ENCODE measurements at places on chromosomes 12 and 14. TPM values are rescaled to one million over a fixed set of nuclear protein-coding genes. Genes with fewer than 3 reads are reported as not detected.

MYF6 gene
- polyA plus RNA-seq: 2.1 TPM

ERP27 gene
- 1.1 TPM for polyA plus RNA-seq

RTL1 gene
- not detected for polyA plus RNA-seq

KRT73 gene
- not detected for polyA plus RNA-seq

TAS2R20 gene
- not detected for polyA plus RNA-seq

MYF5 gene
- not detected for polyA plus RNA-seq

DNA sequence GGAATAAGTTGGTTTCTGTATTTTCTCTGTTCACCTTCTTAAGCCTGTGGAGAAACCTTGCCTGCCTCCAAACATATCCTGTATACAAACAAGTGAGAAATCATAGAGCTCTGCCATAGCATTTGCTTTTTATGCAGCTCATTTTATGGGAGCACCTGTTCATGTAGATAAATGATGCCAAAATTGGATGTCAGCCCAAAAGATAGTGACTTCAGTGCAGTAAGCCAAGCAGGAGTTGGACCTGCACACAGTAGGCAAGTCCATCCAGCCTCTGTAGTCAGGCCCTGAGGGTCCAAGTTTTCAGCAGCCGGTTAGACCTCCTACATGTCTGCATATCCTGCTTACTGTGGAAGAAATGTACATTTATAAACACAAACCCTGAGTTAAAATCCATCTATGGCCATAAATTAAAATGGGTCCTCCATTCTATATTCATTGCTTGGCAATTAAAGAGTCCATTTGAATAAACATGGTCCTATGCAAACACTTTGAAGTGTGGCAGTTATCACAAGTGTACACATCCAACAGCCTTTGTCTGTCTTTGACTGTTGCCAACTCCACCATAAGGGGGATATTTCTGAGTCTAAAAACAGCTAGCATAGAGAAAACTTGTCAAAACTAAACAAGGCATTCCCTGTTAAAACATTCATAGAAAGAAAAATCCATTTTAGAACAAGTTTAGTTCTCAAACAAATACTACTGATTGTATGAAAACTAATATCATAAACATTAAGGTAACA lies 847.8 kb downstream of the RPS29 start:
- no peak for DNase-seq

DNA sequence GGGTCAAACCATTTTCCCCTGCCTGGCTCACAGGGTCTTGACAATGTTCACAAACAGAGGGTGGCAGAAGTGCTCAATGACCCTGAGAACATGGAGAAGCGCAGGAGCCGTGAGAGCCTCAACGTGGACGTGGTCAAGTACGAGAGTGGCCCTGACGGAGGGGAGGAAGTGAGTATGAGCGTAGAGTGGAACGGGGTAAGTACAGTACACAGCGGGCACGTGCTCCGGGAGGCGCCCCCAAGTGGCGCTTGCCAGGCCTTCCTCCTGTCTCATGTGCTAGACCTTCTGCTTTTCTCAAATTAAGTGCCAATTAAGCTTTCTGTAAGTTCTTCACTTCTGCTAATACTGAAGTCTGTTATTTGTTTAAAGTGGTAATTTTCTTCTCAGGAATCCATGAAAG lies 35.9 kb downstream of the XRCC3 start:
- DNase-seq: peak; percentile 68

DNA sequence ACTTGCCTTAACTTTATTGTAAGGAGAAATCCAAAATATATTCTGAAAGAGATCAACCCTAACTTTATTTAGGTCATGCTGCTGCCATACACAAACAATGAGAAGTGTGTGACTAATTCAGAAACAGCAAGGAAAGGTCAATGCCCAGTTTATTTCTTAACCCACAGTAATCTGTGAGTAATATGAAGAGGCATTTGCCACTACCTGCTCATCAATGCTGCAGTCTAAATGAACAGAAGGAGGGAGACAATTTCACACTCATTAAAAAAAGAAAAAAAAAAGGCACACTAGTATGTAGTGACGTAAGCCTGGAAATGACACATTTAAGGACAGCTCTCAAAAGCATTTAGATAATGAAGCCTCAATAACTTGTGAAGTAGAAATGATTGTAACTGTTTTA lies 90.5 kb upstream of the FOXN3 start:
- no peak for DNase-seq

DNA sequence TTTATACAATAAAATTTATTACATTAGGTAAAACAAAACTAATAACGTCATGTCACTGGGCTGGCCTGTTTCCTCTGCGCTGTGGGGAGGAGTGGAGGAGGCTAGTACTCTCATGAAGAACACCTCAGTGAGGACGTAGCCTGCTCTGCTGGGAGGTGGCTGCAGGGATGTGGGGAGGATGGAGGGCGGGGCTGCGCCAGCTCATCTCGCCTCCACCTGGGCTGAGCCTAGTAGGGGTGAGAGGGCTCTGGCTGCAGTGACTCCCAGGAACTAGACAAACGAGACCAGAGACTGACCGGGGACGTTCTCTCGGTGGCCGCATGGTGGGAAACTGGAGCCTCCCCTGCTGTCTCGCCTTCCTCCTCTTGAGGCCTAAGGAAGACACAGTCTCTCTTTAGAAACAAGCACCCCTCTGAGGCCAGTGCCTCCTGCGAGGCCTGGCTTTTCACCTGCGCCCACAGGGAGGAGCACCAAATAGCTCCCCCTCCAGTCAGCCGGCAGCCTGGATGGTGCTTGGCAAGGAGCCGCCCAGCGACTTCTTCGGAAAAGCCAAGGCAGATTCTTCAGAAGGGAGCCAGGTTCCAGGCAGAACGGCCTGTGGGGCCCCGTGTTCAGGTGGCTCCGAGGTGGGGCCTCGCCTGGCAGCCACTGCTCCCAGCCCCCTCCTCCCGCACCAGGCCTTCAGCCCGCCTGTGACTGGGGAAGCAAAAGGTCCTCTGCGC lies 62.4 kb downstream of the PLEKHG3 start:
- peak; percentile 21 for DNase-seq

- DNase-seq: no peak
Measured at GRCh38 chr12:41968599-41968998, 176.1 kb downstream of the GXYLT1 start.

DNA sequence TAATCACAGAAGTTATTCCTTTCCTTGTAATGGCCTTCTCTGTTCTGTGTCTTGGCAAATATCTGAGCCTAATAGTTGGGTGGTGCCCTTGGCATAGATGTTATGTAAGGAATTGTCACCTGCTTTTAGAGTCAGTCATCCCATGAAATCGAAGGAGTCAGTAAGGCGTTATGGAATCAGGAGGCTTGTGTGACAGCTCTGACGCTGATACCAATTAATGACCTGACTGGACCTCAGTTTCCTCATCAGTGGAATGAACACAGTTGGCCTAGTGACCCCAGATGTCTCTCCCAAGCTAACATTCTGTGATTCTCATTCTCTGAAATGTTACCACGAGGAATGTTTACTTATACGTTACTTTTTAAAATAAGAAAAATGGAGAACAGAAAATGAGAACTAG lies 32.1 kb downstream of the TXNRD1 start:
- DNase-seq: no peak

GRCh38 chr14:30559638-30560091 lies 707 bp downstream of the G2E3 start:
- no peak for DNase-seq

- no peak for DNase-seq
Measured at GRCh38 chr12:131098178-131098981, 144.7 kb downstream of the ADGRD1 start.

All from stomach (tissue), 19 donors.